ENCODE measurements at places on chromosomes 16 and 17. TPM values are rescaled to one million over a fixed set of nuclear protein-coding genes. Genes with fewer than 3 reads are reported as not detected.

DNA sequence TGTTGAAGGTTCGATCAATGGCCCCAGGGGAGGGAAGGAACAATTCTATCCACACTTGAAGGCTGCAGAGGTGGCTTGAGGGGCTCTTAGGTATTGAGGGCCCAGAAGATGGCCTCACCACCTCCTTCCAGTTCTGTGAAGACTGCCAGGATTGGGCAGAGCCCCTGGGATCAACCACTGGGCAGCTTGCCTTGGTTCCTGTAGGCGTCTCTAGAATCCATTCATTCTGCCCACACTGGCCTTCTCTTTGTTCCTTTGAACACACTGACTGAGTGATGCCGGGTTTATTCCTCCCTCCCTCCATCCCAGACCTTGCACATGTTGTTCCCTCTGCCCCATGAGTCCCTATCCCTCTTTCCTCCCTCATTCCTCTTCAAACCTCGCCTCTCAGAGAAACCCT is 50.5 kb downstream of the SYT17 start:
- H3K4me1 ChIP-seq, result no peaks in the 10 kb centered on the region
- H3K36me3 ChIP-seq, result no peaks in the 10 kb centered on the region
- no peak overlapping the region for H3K4me3 ChIP-seq

GRCh38 chr16:21277927-21278706 is at the start of gene CRYM:
TSS of gene CRYM (minus strand) at chr16:21278290. CDS start at chr16:21278251, 39 bp downstream.
- H3K4me3 ChIP-seq, result peak within 1 kb of the TSS; percentile 26
- DNase-seq, result peak; percentile 41
- no peaks in the 10 kb centered on the region for H3K27me3 ChIP-seq
- no peaks in the 10 kb centered on the region for H3K4me1 ChIP-seq
- H3K36me3 ChIP-seq, result no peaks in the 10 kb centered on the region

- no peaks in the 10 kb centered on the region for H3K4me1 ChIP-seq
- no peak for DNase-seq
- H3K27ac ChIP-seq, result no peak overlapping the region
These were observed 20.4 kb upstream of the SCIMP start for GRCh38 chr17:5254903-5255521.

DNA sequence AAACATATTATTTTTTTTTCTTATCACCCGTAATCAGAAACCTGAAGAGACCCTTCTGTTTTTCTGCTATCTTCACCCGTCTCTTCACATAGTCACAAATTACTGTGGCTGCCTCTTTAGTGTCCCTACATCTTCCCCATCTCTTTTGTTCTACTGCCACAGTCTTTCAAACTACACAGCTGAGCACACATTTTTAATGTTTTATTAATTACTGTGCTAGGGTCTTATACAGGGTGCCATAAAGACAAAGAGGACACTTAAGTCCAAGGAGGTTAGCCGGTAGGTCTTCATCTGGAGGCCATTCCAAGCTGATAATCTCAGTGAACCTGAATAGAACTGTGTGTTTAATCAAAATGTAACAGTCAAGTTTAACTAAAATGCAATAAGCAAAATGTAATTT is 20.7 kb downstream of the CNTNAP4 start:
- no peak for DNase-seq
- H3K36me3 ChIP-seq, result no peaks in the 10 kb centered on the region
- H3K4me3 ChIP-seq, result no peak overlapping the region
- H3K27ac ChIP-seq, result no peak overlapping the region
- H3K27me3 ChIP-seq, result no peaks in the 10 kb centered on the region

TEX14 gene
- 0.55 TPM for total RNA-seq

Measured in uterus (tissue), 4 donors.